ENCODE measurements at places on chromosomes 11 and 22. TPM values are rescaled to one million over a fixed set of nuclear protein-coding genes. Genes with fewer than 3 reads are reported as not detected.

The MMP12 gene
- not detected for total RNA-seq

The SMC1B gene
- total RNA-seq = not detected

The SCN4B gene
- total RNA-seq = 2.8 TPM

The KRTAP5-5 gene
- not detected for total RNA-seq

The SLC22A6 gene
- not detected for total RNA-seq

The CCDC81 gene
- total RNA-seq = 1.4 TPM

The C11orf65 gene
- total RNA-seq = 0.22 TPM

The ZNRF3 gene
- total RNA-seq = 20.6 TPM

The SCGB1C1 gene
- total RNA-seq = not detected

The NCAPD3 gene
- total RNA-seq = 55.2 TPM

The YPEL4 gene
- 0.13 TPM for total RNA-seq

The APOA5 gene
- 0.15 TPM for total RNA-seq

The NPTXR gene
- 5.8 TPM for total RNA-seq

The CADM1 gene
- 25.3 TPM for total RNA-seq

The HBG2 gene
- total RNA-seq = not detected

The GDPD4 gene
- not detected for total RNA-seq

The OR56A4 gene
- total RNA-seq = not detected

The IFITM5 gene
- not detected for total RNA-seq

The GRM5 gene
- total RNA-seq = 0.43 TPM

The ISX gene
- not detected for total RNA-seq

The OR52E6 gene
- not detected for total RNA-seq

The SCN3B gene
- 1.1 TPM for total RNA-seq

The EFCAB6 gene
- total RNA-seq = 1.5 TPM

The SHANK2 gene
- 52.9 TPM for total RNA-seq

The ANGPTL5 gene
- total RNA-seq = not detected

The GPHA2 gene
- total RNA-seq = 0.97 TPM

The PKDREJ gene
- 0.04 TPM for total RNA-seq

Data from H1 (cell line).